ENCODE measurements at places on chromosomes 6 and 20.

- no peak for DNase-seq
These were observed 37.8 kb upstream of the THEMIS start for GRCh38 chr6:127938701-127939100.

- no peak for DNase-seq
These were observed 22.6 kb upstream of the BTN3A2 start for GRCh38 chr6:26342106-26343004.

GRCh38 chr6:69019832-69020231, 384.8 kb downstream of the ADGRB3 start:
- DNase-seq: no peak

- DNase-seq: no peak
These were observed 157.2 kb downstream of the PTPRK start for GRCh38 chr6:128363020-128363813.

- DNase-seq: no peak
These were observed 199.0 kb downstream of the PLCB1 start for GRCh38 chr20:8330785-8331695.

DNA sequence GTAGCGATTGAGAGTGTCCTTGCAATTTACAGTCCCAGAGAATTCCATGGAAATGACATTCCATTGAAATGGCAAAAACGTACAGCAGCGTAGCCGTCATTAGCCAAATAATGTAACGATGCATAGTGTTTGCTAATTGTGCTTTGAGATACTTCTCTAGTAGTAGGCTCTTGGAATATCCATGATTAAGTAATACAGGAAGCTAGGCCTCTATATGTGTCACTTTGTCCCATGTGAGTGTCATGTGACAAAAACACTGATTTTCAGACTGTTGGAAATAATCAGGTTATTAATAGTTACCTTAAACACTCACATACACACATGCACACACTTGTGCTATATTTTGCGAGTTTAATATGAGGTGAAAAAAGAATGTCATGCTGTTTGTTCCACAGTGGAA, 35.2 kb downstream of the SLX4IP start:
- DNase-seq: no peak

DNA sequence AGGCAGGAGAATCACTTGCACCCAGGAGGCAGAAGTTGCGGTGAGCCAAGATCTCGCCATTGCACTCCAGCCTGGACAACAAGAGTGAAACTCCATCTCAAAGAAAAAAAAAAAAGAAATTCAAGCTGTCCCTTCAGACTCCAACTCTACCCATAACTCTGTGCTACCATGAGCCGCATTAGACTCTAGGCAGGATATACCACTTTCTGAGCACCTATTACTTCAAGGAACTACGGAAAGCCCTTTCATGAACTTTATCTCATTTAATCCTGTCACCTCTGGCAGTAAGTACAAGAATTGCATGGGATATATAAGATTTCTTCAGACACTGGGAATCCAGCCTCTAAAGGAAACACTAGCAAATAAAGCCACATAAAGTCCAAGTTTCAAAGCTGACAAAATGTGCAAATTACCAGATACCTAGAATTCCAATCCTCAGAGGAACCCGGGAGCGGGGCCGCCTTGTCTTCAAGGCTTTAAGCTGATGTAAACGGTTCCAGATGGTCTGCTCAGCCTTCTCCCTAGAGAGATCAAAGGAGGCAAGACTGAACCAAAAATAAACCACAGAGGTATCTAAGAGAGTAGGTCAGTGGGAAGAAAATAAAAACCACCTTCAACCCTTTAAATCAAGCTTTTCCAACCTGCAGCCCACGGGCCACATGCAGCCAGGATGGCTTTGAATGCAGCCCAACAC, 9.4 kb downstream of the CDK5RAP1 start:
- DNase-seq: no peak

DNA sequence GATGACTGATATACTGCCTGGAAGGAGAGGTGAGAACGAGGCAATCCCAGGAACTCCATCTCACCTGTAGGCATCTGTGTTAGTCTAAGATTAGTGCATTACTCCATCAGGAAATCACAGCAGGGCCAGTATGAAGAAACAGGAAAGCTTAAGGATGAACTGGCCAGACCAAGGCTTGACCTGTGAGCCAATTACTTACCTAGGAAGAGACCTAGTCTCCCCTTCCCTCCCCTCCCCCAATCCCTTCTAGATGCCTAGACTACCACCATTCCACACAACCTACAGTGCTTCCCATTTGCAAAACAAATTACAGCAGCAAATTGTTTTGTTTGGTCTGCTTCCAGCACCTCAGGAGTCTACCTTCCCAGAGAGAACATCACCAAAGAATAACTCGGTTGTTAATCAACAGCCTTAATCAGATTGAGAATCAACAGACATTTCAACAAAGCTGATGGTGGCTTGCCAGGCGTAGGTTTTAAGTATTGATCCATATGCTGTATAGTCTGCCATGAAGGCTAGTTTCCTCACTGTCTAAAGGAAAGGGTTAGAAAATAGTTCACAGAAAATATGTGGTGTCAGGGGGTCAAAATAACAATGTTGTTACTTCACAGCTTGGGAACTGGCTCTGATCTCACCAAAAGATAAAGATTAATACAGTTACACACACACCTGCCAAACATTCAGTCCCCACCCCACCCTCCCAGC, 10.1 kb downstream of the PKHD1 start:
- DNase-seq: no peak

DNA sequence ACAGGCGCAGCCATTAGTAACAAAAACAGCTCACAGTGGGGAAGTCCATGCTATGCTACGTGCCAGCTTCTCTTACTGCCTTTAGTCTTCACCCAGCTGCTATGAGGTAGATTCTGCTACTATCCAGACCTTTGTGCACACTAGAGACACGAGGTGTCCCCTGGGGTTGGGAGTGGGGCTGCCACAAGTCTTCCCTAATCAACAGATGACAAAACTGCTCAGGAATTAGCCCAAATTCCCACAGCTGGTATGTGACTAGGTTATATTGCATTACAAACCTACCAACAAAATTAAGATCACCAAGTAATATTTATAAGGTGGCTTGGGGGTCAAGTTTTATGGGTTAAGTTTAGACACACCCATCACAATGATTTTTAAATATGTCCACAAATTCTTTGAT, 63.3 kb downstream of the PSMB1 start:
- no peak for DNase-seq

GRCh38 chr20:49415005-49415667, 67.3 kb downstream of the KCNB1 start:
- no peak for DNase-seq

DNA sequence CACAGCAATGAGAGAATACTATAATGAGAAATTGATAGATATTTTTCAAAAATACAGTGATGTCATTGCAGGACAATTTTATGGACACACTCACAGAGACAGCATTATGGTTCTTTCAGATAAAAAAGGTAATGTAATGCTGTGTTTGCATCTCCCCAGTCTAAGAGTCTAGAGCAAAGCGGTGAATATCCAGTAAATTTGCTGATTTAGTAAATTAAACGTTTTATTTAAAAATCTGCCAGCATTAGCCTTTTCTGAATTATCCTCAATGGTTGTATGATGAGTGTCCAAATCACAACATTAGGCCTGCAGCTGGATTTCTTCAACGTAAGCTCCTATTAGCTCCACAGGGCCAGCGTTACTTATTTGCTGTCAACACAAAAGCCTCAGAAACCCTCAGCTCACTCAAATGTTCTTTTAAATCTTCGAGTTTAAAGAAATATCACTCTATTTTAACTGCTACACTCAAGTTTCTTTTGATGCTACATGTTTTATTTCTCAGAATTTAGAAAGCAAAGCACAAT, 16.0 kb downstream of the SMPDL3A start:
- no peak for DNase-seq

GRCh38 chr6:11242711-11243110, 10.2 kb upstream of the NEDD9 start:
- no peak for DNase-seq

DNA sequence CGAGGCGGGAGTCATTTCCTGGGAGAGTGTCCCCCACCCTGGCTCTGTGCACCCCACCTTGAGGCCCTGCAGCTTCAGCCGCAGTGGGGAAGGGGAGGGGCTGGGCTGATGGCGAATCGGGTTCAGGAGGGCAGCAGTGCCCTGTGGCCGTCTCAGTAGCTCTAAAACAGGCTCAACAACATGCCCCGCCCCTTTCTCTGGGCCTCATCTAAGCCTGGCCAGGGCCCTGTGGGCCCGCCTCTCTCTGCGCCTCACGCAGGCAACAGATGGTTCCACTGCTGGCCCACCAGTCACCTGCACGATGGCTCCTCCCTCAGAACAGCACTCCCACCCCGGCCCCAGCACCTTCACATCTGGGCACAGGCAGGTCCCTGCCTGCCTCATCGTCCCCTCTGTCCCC, 30.2 kb downstream of the CHRNA4 start:
- DNase-seq: no peak

DNA sequence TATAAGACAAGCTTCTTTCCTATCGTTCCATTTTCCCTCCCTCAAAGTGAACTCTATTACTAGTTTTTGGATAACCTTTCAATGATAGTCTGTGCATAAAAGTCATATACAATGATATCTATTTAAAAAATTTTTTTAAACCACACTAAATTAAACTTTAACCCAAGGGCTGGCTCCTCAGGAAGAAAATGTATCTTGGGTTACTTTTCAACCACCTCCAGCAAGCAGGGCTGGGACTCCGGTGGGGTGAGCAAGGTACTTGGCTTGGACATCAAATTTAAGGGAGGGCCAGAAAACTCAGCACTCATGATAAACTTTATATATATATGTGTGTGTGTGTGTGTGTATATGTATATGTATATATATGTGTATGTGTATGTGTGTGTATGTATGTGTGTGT, 13.9 kb upstream of the PPP1R3G start:
- DNase-seq: no peak

DNA sequence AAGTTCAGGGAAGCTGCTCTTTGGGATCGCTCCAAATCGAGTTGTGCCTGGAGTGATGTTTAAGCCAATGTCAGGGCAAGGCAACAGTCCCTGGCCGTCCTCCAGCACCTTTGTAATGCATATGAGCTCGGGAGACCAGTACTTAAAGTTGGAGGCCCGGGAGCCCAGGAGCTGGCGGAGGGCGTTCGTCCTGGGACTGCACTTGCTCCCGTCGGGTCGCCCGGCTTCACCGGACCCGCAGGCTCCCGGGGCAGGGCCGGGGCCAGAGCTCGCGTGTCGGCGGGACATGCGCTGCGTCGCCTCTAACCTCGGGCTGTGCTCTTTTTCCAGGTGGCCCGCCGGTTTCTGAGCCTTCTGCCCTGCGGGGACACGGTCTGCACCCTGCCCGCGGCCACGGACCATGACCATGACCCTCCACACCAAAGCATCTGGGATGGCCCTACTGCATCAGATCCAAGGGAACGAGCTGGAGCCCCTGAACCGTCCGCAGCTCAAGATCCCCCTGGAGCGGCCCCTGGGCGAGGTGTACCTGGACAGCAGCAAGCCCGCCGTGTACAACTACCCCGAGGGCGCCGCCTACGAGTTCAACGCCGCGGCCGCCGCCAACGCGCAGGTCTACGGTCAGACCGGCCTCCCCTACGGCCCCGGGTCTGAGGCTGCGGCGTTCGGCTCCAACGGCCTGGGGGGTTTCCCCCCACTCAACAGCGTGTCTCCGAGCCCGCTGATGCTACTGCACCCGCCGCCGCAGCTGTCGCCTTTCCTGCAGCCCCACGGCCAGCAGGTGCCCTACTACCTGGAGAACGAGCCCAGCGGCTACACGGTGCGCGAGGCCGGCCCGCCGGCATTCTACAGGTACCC, at the start of gene ESR1:
TSS of gene ESR1 (plus strand) at position 170 of the 858 bp plus-strand sequence. CDS start at position 401, 231 bp downstream.
- DNase-seq: no peak

DNA sequence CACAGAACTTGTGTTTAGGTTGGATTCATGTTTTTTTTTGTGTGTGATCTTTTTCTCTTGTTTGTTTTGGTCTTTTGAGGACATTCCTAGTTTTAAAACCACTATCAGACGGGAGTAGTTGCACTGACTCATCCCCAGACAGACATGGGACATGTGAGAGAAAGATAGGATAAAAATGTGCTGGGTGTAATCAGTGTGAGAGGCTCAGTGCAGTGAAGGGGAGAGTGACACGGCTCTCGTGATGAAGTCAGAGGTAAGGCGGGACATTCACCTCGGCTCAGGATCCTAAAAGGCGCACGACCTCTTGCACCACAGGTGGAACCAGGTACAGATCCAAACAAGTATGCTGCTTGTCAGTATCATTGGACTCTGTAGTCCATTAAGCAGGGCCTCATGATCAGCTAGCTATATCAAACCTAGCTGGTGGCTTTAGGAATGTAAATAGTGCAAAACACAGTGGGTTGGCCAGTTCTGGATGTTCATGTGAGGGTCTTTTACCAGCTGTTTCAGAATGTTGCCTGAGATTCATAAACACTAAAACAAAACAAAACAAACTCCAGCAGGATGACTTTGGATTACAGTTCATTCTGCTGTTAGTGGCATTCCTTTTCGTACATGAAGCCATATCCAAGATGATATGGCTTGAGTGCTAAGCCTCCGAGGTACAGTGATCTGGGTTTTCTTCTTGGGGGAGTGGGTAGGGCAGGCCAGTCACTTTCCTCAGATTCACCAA, 18.0 kb downstream of the FOXO3 start:
- no peak for DNase-seq

DNA sequence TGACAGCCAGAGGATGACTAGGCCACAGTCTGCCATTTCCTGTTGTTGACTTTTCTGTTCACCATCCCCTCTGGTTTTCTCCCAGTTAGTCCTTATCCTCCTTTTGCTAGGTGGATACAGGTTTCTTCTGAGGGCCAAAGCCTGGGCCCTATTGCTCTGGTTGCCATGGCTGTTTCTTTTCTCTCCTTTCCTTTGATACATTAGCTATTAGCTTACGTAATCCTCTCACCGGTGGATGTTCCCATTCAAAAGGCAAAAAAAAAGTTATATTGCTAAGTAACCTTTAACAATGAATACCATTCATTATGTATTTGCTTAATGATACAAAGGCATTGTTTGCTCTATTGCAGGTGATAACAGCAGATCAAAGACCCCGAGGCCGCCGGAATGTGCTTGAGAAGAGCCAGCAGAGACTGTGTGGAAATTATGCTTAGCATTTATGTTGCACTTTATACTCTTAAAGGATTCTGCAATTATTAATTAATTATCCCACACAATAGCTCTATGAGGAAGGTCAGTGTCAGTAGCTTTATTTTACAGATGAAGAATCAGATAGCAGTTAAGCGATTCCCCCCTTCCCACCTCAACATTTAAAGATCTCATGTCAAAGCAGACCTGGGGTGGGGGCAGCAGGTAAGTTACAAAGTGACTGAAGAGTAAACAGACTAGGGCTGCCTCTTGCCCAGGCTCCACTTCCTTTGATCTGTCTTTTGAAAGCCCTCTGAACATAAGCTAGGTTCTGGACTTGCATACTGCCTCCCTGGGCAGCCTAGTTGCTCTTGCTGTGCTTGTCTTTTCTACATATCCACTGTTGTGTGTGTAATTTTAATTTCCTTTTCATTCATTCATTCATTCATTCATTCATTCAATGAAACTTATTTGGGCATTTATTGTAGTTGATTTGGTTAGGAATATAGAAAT, 14.5 kb upstream of the TFB1M start:
- no peak for DNase-seq

DNA sequence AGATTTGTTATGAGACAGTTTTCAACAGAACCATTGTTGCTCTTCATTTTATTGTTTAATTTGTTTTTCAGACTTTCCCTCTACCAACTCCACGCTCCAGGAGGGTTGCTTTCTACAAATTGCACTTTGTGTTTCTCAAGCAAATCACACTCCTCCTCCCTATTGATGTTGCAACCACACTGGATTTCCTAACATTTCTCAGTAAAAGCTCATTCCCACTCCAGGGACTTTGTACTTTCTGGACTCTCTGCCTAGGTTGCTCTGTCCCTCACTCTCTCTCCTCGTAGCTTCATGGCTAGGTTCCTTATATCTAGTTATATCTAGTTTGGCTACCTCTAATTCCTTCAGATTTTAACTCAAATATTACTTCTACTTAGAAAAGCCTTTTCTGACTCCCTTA, 20.3 kb downstream of the PGK2 start:
- DNase-seq: no peak

- DNase-seq: no peak
These were observed 400.0 kb downstream of the CD83 start for GRCh38 chr6:14517516-14518105.
